Activated T-cell treated with anti-CD3 and anti-CD28 coated beads for 4 hours (primary cell): ENCODE measurements at places on chromosomes 5 and 9.

GRCh38 chr5:107456281-107456715, 214.4 kb downstream of the EFNA5 start:
- DNase-seq, result no peak

DNA sequence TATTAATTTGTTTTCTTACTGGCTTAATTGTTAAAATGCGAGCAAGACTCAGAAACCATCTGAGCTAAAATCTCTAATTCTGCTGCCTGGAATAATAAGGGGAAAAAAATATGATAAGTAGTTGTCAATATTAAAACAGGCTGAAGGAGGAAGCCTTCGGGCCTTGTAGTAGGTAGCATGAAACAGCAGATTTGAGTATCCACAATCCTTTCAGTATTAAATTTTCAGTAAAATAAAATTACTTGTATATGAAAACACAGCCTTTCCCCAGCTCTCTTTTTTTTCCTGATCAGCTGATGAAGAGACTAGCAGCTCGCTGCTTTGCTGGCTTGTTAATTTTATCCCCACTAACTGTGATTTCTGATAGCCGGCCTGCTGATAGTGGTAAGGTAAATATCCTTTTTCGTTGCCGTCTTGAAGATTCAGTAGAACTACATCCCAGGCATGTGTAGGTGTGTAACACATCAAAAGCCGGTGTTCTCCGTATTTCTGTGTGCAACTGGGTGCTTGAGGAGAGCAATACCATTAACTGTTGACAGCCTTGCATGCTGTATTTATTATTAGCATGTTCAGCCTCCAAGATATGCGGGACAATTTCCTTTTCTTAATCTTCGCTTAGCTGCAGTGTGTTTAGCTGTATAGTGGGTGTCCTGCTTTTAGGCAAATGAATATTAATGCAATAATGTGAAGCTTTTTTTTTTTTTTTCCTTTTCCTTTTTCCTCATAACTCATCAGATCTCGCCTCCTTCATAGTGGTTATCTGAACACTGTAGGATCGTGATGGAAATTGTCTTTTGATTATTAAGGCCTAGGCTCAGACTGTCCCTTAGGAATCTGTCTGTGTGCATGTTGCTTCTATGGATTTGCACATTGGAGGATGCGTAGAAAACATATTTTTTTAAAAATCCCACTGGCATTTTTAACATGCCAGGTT, 144.6 kb downstream of the SMARCA2 start:
- DNase-seq, result no peak

DNA sequence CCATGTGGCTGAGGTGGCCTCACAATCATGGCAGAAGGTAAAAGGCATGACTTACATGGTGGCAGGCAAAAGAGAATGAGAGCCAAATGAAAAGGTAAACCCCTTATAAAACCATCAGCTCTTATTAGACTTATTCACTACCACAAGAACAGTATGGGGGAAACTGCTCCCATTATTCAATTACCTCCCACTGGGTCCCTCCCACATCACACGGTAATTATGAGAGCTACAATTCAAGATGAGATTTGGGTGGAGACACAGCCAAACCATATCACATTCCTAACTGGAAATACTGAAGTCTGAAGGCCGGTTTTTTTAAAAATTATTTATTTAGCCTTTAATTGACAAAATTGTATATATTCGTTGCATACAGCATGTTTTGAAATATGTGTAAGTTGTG, 28.5 kb downstream of the FBXL7 start:
- DNase-seq, result no peak

DNA sequence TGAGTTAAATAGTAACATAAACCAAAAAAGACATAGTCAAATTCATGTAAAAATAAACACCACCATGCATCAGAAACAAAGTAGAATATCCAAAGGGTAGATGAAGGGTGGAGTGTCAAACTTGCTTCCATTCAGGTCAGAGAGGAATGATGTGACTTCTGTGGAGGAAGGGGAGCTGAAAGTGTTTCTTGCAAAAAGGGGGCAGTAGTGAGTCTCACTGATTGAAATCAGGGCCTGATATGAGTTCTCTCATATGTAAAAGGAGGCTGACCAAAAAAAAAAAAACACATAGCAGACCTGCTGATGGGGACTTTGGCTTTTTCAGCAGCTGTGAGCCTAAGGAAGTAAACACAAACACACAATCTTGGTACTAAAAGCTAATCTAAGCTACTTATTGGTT, 38.8 kb upstream of the RGMB start:
- no peak for DNase-seq

GRCh38 chr5:14958188-14958587, 86.6 kb upstream of the ANKH start:
- no peak for DNase-seq

GRCh38 chr5:178383301-178383918, 150.8 kb upstream of the PHYKPL start:
- DNase-seq, result no peak

GRCh38 chr9:70053864-70054263, 10.2 kb downstream of the MAMDC2 start:
- no peak for DNase-seq

GRCh38 chr5:160060001-160060400, 51.1 kb downstream of the TTC1 start:
- DNase-seq, result no peak

DNA sequence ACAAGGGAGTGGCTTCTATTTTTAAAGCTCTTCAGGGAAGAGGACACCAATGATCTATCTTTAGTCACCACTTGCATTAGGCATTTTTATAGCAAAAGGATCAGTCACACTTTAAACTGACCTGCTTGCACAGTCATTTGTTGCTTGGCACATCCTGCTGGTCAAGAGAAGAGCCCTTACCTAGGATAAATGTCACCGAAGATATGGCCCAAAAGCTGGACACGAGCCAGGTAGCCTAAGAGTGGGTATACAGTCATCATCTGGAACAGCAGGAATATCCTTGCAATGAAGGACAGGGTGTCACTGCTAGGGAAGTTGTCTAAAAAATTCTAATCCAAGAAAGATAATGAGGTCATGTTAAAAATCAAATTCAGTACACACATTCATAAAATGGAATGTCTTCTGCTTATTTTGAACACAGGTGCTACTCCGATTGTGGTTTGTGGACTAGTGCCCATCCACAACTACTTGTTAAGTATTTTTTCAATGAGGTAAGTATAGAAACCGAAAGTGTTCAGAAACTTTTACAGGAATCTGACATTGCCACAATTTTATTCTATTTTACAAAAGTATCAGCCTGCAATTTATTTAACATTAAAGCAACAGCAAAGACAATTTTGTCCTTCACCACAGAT, 78.4 kb downstream of the SLC38A9 start:
- no peak for DNase-seq

- DNase-seq, result no peak
Measured at GRCh38 chr9:4576448-4576847, 85.6 kb upstream of the PLPP6 start.

GRCh38 chr9:133621725-133622267, 12.6 kb upstream of the FAM163B start:
- no peak for DNase-seq

- no peak for DNase-seq
Measured at GRCh38 chr9:94687451-94687850, 39.0 kb upstream of the AOPEP start.

DNA sequence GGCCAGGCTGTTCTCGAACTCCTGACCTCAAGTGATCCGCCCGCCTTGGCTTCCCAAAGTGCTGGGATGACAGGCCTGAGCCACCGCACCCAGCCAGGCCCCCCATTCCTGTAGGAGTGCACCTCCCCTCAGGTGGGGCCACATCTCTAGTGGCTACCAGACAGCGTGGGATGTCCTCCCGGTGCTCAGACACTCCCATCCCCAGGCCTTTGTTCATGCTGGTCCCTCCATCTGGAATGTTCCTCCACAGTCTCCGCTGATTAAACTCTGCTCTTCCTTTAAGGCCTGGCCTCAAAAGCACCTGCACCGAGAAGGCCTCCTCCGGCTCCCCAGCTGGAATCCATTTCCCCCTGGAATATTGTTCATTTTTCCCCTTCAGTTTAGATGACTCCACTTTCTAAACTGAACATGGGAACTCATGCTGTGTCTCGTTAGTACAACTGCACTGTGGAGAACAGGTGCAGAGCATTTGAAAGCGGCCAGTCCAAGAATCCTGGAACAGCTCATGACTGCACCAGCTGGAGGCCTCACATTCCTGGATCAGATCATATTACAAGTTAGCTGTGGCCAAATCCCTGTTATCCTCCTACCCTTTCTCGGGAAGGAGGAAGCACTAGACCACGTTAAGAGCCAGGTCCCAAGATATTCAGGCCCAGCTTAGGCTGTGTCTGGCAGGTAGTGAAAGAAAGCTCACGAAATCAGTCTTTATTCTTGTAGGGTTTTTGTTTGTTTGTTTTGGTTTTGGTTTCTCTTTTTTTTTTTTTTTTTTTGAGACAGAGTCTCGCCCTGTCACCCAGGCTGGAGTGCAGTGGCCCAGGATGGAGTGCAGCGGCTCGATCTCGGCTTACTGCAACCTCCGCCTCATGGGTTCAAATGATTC, 10.8 kb upstream of the PRRC2B start:
- no peak for DNase-seq

- no peak for DNase-seq
Measured at GRCh38 chr5:112329419-112330090, 89.5 kb downstream of the EPB41L4A start.

DNA sequence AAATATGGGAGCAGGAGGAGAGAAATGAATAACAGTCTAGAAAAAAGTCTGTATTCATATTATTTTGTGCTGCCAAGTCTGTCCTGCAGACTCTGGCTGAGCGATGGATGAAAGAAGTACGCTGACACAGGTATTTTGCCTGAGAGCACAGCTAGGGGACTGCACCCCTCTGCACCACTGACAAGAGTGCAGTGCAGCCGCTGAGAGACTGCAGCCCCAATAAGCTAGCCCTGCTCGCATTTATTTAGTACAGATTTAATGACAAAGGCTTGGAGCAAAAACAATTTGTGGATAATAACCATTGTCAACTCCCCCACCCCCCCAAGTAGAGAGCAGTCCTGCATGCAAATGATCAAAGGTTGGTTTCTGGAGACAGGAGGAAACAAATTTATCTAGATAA, 13.3 kb upstream of the MRPS30 start:
- DNase-seq, result no peak

DNA sequence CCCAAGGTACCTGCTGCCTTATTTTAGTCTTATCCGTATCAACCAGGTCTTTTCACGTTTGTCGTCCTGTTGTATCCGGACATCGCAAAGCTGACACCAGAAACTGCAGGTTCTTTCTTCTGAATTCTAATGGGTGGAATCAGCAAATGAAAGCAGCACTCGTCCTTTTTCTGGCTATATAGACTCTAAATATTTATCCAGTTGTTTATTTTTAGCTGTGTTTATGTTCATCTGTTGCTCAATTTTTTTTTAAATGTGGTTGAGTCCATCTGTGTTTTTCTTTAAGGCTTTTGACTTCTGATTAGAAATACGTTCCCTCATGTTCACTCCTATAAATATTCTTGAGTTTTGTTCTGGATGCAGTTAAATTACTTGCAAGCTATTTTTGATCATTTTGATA, 831.7 kb downstream of the MTRR start:
- no peak for DNase-seq

DNA sequence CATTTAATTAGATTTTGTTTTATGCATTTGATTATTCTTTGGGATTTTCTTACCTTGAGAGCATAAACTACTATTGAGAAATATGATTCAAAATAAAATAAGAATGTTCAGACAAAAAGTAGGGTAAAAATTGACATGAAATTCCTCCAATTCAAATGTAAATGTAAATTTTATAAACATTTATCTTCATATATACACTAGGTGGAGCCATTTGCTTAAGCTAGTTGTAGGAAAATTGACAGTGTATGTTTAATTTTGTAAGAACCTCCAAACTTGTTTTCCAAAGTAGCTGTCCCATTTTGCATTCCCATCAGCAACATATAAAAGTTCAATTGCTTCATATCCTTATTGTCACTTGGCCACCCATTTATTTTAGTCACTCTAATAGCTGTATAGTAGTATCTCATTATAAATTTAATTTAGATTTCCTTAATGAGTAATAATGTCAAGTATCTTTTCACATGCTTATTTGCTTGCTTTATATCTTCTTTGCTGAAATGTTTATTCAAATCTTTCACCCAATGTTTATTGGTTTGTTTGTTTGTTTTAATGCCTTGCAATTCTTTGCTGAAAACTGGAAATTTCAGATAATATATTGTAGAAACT, 37.6 kb upstream of the SLCO6A1 start:
- no peak for DNase-seq

GRCh38 chr5:142972064-142972570, 201.9 kb downstream of the ARHGAP26 start:
- DNase-seq, result no peak

- no peak for DNase-seq
Measured at GRCh38 chr5:76594107-76594506, 29.1 kb downstream of the F2RL2 start.

DNA sequence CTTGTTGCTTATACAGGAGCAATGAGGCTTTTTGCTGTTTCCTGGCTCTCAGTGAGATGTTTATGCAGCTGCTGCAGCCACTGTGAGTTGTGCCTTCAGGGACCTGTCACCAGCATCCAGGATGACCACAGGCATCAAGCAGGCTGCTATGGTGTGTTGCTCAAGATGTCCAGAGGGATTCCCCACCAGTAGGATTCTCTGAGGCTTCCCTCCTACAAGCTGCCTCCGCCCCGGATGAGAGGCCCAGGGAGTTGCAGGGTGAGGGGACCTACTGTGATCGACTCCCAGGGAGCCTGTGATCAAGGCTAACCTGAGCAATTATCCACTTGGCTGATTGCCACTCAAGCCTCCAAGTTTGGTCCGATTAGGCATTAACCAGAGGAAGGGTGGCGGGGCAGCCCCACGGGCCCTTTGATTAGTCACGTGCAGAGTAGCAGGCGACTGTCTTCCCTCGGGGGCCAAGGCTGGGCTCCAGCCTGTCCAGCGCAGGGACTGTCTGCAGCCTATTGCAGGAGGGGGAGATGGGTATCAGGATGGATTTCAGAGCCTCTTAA, 1.8 kb upstream of the FAT2 start:
- DNase-seq, result no peak

DNA sequence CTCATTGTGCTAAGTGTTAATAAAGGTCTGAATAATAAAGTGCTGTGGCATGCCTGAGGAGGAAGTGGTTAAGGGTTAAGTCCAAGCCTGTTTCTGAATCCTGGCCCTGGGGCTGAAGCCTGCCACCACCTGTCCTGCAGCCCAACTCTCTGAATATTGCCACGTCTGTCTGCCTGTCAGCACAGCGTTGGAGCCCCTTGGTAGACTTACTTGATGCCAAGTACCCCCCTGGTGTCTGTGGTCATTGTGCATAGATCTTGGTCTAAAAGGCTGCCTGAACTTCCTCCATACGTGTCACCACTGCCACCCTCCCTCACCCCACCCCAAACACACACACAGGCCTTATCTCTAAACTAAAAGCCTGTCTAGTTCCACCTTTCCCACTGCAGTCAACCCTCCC, 35.4 kb upstream of the SLC2A8 start:
- no peak for DNase-seq

- DNase-seq, result no peak
Measured at GRCh38 chr5:174724484-174725260, at the start of gene MSX2. Gene MSX2 (plus strand): TSS chr5:174724582. CDS start chr5:174724660, 78 bp downstream.

- DNase-seq, result peak; percentile 60
Measured at GRCh38 chr5:132425009-132425937, 55.8 kb downstream of the SLC22A5 start.

GRCh38 chr5:135139381-135140134, 105.5 kb upstream of the PITX1 start:
- DNase-seq, result no peak
